Stimulated activated CD4-positive, alpha-beta T cell treated with anti-CD3 and anti-CD28 coated beads, Interleukin-1b, Interleukin-23, amount 100 ng/mL, for 1 hour (primary cell): ENCODE measurements at places on chromosomes 2 and 18.

DNA sequence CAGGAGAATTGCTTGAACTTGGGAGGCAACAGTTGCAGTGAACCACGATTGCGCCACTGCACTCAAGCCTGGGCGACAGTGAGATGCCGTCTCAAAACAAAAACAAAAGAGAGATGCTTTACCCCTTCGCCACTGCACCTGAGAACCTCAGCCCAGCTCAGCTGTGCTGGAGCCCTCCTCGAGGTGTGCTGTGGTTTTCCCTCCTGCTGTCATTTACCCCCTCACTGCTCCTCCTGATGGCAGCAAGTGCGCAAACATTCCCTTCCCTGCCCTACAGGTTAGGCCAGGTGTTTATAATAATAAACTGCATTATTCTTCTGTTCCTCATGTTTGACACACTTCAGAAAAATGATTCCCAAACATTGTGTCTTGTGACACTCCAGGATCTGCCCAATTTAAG, 8.4 kb downstream of the FBXO36 start:
- DNase-seq, result no peak

- no peak for DNase-seq
These were observed 98.8 kb upstream of the MMADHC start for GRCh38 chr2:149686136-149687051.

DNA sequence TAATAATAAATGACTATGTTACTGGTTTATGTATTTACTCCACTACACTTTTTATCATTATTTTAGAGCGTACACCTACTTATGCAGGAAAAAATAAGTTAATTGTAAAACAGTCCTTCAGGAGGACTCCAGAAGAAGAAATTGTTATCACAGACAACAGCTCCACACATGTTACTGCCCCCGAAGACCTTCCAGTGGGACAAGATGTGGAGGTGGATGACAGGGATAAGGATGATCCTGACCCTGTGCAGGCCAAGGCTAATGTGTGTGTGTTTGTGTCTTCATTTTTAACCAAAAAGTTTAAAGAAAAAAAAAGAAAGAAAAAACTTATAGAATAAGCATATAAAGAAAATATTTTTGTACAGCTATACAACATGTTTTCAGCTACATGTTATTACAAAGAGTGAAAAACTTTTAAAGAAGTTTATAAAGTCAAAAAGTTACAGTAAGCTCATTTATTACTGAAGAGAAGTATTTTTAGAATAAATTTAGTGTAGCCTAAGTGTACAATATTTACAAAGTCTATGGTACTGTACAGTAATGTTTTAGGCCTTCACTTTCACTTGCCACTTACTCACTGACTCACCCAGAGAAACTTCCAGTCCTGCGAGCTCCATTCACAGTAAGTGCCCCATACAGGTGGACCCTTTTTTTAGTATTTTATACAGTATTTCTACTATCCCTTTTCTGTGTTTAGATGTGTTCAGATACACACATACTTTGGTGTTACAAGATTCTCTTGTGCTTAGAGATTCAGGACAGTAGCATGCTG, 7.5 kb downstream of the TGFBRAP1 start:
- DNase-seq, result no peak

GRCh38 chr2:85550486-85550885, 10.8 kb downstream of the GGCX start:
- no peak for DNase-seq

DNA sequence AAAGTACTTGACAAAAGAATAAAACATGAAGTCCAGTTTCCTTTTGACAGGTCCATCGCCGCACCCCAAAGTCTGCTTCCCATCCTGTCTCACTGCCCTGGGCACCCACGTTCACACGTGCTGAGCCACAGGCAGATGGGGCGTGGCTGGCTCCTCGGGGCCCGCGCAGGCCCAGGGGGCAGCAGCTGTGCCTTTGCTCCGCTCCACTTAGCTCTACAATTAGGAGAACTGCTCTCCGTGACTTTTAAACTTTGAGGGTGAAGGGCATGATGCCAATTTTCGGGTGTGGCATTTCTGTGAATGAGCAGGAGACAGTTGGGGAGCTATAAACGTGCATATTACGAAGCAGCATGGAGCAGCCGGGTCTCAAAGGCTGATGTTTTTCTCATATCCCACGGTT, 152.4 kb downstream of the TDRD15 start:
- DNase-seq, result no peak
